ENCODE measurements at places on chromosomes 13 and 19.

DNA sequence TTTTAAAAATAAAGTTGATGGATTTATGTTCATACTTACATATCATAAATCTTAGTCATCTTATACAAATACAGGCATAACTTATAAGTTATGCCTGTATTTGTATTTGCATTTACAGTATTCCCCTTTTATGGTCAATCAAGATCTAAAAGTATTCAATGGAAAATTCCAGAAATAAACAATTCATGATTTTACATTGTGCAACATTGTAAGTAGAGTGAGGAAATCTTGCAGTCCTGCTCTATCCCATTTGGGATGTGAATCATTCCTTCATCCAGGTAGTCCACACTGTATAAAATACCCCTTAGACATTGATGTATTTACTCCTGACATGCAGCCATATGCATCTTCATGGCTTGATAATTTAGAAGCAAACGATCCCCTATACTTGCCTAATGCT is 795.3 kb downstream of the SLITRK1 start:
- no peak for DNase-seq

GRCh38 chr19:17999684-18000479 is 8.1 kb upstream of the ARRDC2 start:
- DNase-seq: no peak

GRCh38 chr19:788983-789700 is 8.1 kb upstream of the PTBP1 start:
- DNase-seq: no peak

- DNase-seq: no peak
Measured at GRCh38 chr19:35722897-35723296, 5.1 kb downstream of the KMT2B start.

DNA sequence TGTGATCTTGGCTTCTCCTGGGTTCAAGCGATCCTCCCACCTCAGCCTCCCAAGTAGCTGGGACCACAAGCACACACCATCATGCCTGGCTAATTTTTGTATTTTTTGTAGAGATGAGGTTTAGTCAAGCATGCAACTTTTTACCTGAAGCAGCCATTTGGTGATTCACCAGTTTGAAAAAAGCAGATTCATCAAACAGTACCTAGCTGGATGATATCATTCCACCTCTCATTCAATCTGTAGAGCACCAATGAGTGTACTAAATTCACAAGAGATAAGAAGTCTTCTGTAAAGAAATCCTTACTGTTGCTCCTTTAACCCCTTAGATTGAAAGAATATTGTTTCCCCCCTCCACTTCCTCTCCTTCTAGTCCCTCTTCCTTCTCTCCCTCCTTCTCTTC is 261.1 kb upstream of the RFC3 start:
- DNase-seq: no peak

DNA sequence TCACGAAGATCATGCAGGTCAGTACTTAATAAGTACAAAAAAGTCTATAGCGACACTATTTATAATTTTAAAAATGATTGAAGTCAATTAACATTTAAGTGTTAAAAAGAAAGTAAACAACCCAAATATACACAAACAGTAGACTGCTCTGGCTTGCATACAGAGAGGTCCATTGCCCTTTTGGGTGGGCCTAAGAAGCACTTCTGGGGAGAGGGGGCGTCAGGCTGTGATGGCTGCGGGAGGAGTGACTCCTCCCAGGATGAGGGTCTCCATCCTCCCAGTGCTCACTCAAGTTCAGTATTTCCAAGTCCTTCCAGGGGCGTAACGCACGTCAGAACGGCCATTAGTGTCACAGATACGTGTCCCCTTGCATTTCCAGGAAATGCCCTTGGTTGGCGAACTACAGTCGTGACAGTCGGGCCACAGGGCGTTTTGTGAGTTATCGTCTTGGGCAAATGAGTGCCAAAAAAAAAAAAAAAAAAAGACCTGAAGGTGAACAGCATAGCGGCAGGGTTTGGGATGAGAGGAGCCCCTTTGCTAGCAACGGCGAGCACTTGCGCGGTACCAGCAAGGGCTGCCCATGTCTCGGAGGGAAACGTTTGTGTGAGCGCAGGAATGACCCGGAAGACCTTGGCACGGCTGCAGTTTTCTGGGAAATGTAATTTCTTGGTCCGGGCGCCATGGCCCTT is at the start of gene SCGB2B2:
Gene SCGB2B2 (minus strand): TSS at position 463 of the 689 bp plus-strand sequence. CDS start 82,596 bp downstream, outside the sequence.
- DNase-seq: peak; percentile 95

DNA sequence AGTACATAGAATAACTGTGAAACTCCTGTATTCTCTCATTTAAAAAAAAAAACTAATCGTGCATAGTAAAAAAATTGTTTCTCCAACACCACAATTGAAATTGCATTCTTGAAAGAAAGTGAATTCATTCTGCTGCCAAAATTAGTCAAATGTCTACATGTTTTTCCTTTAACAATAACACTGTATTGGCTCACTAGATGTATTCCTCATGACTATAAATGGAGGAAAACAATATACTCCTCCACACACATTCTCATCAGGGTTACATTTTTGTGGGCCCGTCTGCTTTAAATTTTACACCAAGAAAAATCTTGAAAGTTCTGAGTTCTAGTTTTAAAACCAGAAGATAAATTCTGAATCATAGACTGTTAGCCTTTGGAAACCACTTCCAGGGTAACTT is 233.6 kb downstream of the KLF12 start:
- DNase-seq: no peak

GRCh38 chr19:14795078-14795721 is 16.8 kb upstream of the ADGRE2 start:
- no peak for DNase-seq

DNA sequence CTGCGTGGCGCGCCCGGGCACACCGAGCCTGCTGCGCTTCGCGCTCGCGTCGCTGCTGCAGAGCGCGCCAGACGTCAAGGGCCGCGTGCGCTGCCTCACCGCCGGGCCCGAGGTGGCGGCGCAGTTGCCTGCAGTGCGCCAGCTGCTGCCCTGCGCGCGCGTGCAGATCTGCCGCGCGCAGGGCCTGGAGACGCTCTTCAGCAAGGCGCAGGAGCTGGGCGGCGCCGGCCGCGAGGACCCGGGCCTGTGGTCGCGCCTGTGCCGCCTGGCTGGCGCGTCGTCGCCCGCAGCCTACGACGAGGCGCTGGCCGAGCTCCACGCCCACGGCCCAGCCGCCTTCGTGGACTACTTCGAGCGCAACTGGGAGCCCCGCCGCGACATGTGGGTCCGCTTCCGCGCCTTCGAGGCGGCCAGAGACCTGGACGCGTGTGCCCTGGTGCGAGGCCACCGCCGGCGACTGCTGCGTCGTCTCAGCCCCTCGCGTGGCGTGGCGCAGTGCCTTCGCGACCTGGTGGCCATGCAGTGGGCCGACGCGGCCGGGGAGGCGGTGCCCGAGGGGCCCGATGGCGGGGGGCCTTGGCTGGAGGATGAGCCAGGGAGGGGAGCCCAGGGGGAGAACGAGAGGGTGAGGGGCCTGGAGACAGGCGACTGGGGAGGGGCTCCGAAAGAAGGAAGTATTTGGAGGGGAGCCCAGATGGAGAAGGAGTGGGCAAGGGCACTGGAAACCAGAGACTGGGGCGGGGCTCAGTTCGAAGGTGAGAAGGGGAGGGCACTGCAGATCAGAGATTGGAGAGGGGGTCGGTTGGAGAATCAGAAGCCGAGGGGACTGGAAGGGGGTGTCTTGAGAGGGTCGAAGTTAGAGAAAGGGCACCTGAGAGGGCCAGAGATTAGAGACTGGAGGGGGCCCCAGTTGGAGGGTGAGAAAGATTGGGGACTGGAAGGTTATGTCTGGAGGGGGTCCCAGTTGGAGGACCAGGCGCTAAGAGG is 24.7 kb downstream of the ZSWIM9 start:
- no peak for DNase-seq

GRCh38 chr13:103210348-103210747 is 144.1 kb upstream of the SLC10A2 start:
- DNase-seq: no peak

GRCh38 chr19:8342684-8343482 is at the start of gene KANK3:
KANK3 (minus strand) TSS chr19:8343262; CDS start chr19:8337828, 5,434 bp downstream.
- peak; percentile 95 for DNase-seq

DNA sequence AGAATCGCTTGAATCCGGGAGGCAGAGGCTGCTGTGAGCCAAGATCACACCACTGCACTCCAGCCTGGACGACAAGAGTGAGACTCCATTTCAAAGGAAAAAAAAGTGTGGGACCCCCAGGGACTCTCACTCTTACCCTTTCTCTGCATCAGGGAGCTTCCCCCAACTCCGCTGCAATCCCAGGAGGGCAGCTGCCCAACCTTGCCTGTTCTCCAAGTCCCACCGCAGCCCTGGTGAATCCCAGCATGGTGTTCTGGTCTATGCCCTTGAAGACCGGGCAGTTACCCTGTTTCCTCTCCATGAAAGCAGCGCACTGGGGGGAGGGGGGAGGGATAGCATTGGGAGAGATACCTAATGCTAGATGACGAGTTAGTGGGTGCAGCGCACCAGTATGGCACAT is 35.7 kb upstream of the DPRX start:
- DNase-seq: no peak

DNA sequence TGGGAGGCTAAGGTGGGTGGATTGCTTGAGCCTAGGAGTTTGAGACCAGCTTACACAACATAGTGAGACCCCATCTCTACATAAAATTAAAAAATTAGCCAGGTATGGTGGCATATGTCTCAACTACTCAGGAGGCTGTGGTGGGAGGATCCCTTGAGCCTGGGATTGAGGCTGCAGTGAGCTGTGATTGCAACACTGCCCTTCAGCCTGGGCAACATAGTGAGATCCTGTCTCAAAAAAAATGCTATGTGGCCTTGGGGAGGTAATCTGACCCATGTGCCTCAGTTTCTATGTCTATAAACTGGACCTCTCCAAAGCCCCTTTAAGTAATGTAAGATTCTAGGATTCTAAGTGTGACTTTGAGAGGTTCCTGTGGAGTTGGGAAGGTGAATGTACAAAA is 25.2 kb downstream of the ARL11 start:
- no peak for DNase-seq

- DNase-seq: peak; percentile 94
Measured at GRCh38 chr13:94708031-94708859, 4.1 kb downstream of the SOX21 start.

All from NCI-H69 (cell line).